ENCODE measurements at places on chromosomes 11 and 22.
A peak's percentile ranks its signal among the peaks of the same experiment; 100 is the strongest.

DNA sequence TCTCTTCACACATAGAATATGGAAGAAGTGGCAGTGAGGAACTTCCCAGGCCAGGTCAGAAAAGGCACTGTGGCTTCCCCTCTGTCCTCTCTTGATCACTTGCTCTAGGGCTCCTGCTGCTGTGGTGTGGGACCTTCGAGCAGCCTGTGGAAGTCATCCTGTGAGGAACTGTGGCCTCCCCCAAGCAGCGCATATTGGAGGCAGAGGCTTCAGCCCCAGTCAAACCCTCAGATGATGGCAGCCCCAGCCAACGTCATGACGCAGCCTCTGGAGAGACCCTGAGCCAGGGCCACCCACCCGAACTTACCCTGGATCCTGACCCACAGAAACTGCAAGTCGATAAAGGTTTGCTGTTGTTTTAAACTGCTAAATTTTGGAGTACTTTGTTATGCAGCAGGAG lies 444.9 kb downstream of the TBC1D22A start:
- no peak for DNase-seq

GRCh38 chr22:41951898-41952474 lies at the start of gene SMIM45:
Gene SMIM45 (plus strand): TSS chr22:41952150.
- no peak for DNase-seq

GRCh38 chr11:95152876-95153856 lies 63.5 kb downstream of the ENDOD1 start:
- no peak for DNase-seq

DNA sequence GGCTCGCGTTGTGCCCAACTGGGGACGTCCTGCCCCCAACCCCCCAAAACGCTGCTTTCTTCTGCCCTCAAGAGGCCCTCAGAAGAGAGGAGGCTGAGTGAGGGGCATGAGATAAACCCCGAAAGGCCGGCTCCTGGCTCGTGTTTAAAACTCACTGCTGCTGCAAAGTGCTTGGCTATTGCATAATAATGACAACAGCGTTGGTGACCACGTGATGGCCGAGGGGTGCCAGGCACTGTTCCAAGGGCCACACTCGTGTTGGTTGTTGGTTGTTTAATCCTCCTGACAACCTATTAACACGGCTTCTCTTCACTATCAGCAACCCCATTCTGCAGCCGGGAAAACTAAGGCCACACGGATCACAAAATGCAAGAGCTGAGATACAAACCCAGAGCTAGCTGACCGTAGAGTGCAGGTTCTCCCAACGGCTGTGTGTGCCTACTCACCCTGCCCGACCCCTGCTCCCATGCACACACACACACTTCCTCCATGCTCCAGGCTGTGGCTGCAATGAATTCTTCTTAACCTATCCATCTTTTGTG lies 51.0 kb downstream of the ANO1 start:
- DNase-seq, result no peak

GRCh38 chr11:21461701-21462100 lies 731.2 kb upstream of the ANO5 start:
- no peak for DNase-seq

- peak; percentile 92 for DNase-seq
These were observed 35.8 kb upstream of the FCHSD2 start for GRCh38 chr11:73177778-73178539.

GRCh38 chr11:78768971-78769370 lies 194.3 kb upstream of the NARS2 start:
- no peak for DNase-seq

DNA sequence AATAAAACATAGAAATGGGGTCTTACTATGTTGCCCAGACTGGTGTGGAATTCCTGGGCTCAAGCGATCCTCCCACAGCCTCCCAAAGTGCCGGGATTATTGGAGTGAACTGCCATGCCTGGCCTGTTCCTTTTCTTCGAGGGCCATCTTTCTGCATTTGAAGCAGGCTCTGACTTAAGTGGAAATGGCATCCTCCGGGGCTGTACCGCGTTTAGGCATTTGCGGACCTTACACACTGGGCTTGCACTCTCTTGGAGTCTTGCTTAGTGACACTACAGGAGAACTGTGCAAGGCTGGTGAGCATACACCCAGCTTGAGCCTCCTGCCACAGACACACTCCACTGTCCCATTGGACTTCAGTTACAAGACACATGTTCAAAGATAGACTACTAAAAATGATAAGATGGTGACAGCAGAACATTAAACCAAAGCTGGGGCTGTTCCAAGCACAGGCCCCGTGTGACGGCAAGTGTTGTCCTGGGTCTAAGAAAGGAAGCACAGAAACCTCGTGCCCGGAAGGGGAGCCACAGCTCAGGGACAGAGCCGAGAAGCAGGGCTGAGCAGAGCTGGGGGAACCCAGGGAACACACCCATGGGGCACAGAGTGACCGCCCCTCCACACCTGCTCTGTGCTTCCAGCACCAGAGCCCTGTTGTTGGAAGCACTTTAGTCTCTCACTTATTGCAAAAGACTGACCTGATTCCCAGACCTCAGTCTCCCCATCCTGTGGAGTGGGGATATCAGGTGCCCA lies 59.0 kb upstream of the SHANK2 start:
- DNase-seq, result no peak

DNA sequence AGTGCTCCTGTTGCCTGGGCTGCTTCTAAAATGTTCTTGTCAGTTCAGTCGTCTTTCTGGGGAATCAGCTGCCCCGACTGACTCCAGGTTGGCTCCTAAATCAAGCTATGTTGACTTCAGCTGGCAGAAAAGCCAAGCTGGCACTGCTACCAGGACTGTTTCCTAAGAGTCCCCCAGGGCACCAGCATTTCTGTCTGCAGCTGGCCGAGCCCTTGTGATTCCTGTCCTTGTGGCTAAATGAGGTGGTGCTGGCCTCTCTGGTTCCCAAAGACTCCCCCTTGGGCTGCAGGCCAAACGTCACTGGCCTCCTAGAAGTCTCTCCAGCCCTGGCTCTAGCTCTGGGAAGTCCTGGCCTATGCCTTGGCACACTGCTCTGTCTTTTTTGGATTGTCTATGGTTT lies 31.1 kb downstream of the GRAMD1B start:
- no peak for DNase-seq

DNA sequence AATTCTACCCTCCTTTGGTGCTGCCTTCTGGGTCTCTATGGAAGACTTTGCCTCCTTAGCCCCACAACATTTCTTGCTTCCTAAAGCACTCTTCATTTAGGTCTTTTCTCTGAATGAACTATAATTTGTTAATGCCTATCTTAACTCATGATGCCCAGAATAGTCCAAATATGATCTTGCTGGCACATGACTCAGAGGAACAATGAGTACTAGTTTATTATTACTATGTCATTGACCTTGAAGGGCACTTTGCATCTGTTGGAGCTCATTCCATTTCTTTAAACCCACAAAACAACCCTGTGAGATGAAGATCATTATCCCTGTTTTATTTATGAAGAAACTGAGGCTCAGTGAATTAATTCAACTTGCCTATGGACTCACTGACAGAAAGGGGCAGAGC lies 320.2 kb upstream of the PLET1 start:
- DNase-seq, result no peak

DNA sequence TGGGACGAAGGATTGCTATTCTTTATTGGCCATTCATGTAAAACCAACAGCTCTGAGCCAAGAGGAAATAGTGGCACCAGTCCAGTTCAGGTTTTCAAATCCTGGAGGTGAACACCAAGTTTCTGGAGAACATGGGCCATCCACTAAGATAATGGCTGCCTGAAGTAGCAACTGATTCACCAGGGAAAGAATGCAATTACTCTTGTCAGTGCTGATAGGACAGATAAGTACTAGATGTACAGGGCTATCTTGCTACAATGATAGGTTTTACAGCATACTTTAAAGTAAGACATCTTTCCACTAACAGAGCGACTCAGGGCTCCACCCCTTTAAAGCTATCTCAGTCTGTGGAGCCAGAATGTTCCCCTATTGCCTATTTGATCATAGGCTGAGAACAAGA lies 36.8 kb upstream of the APOA1 start:
- no peak for DNase-seq

GRCh38 chr11:85886089-85887056 lies 31.2 kb downstream of the CCDC83 start:
- peak; percentile 88 for DNase-seq

DNA sequence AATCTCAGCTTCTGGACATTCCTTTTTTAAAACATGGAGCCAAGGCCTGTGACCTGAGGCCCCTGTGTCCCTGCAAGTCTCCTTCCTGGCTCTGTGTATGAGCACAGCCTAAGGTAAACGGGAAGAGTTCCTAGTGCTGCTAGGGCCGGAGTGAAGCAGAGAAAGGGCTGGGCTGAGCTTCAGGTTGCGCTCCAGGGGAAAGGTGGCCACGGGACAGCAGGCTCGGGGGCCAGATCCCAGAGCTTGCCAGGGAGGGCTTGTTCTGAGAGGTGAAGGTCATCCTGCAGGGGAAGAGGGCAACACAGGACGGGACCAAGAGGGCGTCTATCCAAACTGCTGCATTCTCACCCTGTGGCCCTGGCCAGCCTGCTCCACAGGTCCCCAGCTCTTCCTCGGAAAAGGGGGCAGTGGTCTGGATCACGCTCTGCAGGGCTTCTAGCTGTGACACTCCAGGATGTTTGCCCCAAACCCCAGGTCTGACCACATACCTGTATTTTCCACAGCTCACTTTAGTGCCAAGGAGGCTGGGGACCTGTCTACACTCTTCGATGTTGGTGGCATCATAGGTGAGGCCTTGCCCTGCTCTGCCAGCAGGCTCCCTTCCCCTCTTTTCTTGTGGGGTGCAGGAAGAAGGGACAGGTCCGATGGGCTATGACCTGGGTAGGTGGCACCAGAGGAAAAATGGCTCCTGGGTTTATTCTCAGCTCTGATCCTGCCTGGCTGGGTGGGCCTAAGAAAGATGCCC lies 20.4 kb downstream of the SLC37A2 start:
- DNase-seq, result no peak

DNA sequence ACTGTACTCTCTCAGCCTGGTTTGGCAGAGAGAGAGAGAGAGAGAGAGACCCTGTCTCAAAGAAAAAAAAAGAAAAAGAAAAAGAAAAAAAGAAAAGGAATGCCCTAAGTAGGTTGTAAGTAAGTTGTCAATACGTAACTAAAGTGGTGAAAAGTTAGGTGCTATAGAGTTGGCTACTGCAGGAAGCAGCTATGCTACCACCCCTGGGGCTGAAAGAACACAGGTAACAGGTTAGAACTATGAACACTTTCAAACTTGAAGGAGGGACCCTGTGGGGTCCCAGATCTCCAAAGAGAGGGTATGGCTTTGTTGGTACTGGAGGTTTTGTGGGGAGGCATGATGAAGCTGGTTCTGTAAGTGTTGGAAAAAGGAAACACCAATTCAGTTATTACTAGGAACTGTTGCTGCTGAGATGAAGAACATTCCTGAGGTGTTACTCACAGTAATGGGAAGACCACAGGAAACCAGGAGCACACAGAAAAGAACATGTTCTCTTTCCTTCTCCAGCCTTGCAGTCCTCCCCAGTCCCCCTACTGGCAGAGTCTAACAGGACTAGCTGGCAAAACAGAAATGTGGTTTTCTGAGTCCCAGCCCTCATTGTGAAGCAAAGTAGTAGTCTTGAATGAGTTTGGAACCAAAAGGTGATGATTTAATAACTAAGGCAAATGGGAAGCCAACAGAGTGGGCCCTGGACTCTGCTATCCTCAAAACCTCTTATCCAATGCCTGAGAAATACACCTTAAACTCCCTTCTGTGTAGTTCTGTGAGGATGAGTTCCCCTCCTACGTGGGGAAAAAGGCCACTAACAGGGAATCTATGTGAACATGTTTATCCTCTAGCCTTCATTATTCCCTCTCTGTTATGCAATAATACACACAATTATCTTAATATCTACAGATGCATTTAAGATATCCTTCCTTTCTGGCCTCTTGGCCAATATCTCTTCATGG lies 427.0 kb upstream of the DDI1 start:
- peak; percentile 84 for DNase-seq

DNA sequence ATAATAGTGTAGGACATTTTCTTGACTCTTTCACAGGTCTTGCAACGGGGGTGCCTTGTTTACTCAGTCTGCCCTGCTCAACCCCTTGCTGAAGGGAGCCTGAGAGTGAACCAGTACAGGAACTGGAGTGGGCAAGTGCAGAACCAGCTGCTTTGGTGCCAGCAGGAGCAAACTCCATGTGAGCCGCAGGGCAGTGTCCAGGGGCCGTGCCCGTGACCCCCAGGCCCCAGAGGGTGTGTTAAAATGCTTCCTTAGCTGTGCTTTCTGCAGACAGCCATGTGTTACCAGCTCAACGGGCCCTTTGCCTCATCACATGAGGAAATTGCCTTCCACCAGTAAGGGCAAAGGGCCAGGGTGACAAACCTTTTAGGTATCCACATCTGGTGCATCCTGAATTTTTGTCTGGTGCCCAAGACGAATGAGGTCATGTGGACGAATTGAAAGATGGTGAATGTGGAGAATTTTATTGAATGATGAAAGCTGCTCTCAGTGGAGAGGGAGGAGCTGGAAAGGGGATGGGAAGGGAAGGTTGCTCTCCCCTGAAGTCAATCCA lies 53.6 kb upstream of the OR5D13 start:
- DNase-seq, result no peak

DNA sequence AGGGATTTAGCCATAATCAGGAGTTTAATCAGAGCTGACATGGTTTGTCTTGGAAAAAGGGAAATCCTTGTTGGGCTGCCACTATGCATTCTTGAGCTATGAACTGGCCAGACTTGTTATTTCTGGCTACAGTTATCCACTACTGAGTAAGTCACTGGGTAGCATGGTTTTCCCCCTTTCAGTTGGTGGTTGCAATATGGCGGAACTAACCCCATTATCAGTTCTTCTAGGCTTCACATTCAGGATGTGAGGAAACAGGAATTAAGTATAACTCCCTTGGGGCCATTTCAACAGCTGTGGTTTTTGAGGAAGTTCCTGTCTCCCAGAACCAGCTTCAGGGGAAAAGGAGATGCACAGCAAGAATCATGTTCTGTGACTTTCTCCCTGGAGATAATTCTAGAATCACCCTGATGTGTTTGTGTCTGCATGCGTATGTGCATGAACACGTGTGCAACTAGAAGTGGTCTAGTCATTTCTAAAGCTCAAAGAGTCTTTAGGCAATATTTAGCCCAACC lies 103.0 kb upstream of the CD44 start:
- peak; percentile 79 for DNase-seq

DNA sequence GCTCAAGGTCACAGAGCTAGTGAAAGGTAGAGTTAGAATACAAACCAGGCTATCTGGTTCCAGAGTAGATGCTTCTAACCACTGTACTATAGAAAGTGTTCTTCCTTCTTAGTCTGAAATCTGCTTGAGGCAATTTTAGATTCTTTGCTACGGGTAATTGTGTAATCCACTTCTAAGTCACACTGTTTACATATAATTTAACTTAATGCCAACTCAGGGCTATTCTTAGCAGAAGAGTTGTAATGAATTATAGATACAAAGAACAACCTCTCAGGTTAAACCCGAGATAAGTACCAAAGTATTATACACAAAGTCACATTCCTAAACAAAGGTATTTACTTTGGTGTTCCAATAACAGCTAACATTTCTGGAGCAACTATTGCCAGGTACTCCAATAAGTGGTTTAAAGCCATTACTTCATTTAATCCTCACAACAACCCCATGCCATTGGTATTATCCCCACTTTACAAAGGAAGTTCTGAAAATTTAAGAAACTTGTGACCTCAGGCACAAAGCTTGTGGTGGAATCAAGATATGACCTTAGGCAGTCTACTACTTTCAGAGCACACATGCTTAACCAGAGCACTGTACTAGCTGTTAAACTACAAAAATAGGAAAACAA lies 31.1 kb upstream of the DDI1 start:
- peak; percentile 76 for DNase-seq

All from adipocyte (in vitro differentiated cells).